Calu3 (cell line): ENCODE measurements at places on chromosomes 5 and 9.

DNA sequence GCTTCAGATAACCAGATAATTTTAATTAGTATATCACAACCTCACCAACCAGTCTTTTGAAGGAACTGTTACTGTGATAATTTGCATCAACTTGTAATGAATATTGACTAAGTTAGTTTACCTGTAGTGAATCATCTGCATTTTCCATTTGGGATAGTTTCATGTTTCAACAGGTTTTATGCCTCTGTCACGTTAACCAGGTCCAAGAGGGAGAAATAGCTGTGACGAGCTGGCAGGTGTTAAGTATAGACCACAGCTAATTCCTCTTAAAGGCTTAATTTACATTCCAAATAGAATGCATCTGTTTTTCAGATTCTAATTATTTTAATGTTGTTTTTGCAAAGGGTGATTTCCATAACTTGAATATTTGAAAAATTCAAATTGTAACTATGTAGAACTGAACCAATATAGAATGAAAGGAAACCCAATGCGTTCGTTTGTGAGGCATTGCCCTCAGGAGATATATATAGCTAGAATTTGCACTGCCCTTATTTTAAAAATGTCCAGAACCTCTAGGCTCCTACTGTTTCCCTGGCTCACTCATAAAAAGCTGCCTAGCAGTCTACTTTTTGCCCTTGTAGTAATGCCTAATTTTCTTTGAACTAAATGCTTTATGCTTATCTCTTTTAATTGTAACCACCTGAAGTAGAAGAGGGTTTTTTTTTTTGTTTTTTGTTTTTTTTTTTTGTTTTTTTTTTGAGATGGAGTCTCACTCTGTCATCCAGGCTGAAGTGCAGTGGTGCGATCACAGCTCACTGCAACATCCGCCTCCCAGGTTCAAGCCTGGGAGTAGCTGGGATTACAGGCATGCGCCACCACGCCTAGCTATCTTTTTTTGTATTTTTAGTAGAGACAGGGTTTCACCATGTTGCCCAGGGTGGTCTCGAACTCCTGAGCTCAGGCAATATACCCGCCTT, 270.5 kb downstream of the SMARCA2 start:
- no peak for DNase-seq

GRCh38 chr9:2332663-2333062, 288.9 kb upstream of the VLDLR start:
- no peak for DNase-seq

DNA sequence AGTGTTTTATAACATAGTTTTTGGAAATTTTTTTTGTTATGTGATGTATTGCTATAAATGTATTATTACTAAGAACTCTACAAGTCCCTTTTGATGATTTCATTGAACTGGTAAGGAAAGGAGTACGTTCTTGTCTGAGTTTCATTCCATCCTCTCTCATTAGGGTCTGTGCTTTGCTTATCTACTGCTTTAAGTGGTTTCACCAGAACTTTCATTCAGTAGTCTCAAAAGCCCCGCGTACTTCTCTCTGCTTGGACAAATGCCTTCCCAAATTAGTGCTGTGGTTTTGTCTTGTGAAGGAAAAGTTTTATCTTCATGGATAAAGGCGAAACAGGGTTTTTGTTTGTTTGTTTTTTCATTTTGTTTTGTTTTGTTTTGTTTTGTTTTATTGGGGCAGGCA, 469.8 kb upstream of the WWC1 start:
- no peak for DNase-seq

DNA sequence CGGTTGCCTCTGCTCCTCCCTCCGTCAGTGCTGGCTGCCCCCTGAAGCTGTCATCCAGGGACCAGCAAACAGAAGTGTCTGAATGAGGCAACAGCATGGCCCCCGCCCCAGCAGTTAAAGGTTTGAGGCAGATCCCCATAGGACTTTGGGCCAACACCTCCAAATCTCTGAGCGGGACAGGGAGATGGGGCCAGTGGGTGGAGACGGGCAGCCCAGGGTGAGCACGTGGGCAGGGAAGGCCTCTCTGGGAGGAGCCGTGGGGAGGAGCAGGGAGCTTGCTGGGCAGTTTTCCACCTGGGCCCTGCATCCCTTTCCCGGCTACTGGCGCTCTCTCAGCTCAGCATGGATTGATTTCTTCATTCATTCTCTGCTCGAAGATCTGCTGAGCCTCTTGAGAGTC, 39.1 kb upstream of the NOTCH1 start:
- DNase-seq, result no peak

GRCh38 chr5:52757527-52757926, 30.2 kb upstream of the ITGA1 start:
- DNase-seq, result no peak

DNA sequence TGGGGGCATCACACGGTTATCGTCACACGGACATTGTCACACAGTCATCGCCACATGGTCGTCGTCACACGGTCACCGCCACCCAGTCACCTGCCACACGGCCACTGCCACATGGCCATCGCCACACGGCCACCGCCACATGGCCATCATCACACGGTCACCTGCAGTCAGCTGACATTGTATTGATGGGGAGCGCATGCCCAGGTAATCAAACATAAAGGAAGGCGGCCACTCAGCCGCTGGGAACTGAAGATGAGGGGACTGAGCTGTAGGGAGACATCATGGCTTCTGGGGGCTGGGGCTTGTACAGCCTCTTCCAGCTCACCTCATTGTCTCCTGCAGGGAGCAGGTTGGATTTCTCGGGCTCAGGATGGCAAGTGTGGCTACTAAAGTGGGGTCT, 49.2 kb downstream of the MRPL36 start:
- DNase-seq, result no peak
